Sigmoid colon (tissue), 7 donors: ENCODE measurements at places on chromosomes 5 and 9.

- DNase-seq, result no peak
Observed at GRCh38 chr5:134539732-134540131, 14.3 kb downstream of the JADE2 start.

DNA sequence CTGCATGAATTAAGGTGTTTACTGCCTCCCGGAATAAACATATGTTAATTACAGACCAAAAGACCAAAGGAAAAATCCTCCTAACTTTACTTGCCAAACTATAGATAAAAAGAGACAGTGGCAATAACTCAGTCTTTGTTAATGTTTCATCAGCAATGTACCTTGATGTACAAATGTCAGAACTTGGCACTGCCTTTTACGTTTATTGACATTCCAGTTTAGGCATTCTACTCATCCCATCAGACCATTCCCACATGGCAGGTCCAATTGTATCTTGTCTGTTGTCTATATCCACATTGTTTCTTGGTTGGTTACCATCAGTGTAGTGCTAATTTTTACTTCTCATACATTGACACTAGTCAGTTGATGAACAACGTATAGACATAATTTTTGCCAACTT is 85.5 kb downstream of the TEX10 start:
- no peak for DNase-seq

- DNase-seq, result no peak
Observed at GRCh38 chr9:96482476-96482875, 32.5 kb downstream of the HABP4 start.

- DNase-seq, result no peak
Observed at GRCh38 chr5:45793638-45794532, 97.7 kb upstream of the HCN1 start.

GRCh38 chr5:180034564-180034963 is 37.0 kb downstream of the RNF130 start:
- no peak for DNase-seq
